CD4-positive, alpha-beta T cell treated with Interferon alpha-2 for 1 hour (primary cell): ENCODE measurements at places on chromosomes 12 and 14.

DNA sequence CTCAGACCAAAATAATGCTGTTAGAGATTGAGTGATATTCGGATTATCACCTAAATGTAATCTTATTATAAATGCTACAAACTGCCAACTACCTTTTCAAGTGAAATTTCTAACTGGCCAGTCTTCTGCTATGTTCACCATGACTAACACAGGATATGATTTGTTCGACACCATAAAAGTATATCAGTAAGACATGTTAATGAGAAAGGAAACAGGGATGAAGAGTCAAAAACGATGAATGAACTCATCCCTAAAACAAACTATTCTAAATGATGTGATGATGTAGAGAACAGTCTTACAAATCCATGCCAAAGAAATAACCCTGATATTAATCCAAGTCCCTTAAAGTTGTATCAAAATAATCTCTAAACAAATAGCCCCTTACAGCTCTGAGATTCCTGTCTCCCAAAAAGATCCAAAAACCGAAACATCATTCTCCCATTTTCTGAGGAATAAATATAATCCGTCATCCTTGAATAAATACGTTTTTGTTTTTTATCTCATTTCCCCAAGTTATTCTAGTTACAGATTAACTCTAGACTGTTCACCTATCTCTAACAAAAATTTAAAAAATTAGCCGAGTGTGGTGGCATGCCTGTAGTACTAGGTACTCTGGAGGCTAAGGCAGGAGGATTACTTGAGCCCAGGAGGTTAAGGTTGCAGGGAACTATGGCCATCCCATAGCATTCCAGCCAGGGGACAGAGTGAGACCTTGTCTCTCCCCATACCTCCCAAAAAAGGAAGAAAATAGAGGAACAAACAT, 9.1 kb downstream of the SCAF11 start:
- DNase-seq: no peak

- DNase-seq: no peak
Observed at GRCh38 chr14:55914771-55915170, 203.4 kb upstream of the PELI2 start.

DNA sequence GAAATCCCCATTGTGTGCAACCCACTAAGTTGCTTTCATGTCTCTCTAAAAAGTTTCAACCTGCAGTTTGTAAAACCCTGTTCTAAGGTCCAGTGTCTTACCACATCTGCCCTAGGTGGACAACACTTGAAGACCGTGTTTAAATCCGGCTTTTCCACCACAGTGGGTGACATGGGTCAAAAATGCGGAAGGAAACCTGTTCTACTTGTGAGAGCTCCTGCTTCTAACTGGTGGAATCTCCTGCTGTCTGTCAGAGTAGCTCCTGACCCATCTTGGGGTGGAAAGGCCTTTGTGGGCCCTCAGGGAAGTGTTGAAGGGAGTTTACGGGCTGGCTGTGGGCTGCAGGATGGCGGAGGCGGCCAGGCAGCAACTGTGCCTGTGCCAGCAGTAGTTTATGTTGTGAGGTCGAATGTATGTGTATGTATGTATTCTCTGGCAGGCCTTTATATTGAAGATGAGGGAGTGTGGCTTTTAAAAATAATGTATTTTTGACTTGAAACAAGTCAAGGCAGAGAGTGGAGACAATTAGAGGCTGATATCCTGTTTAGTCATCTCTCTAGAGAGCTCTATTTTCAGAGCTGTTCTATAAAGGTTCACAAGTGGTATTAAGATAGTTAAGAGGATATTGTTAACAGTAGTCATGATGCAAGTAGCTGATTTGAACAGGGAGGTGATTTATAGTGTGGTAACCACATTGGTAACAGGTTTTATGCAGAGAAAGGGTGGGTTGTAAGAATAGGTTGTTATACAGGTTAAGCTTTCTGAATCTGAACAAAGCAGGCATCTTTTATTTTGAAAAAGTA, 67.0 kb downstream of the PRKCH start:
- peak; percentile 58 for DNase-seq

- no peak for DNase-seq
Observed at GRCh38 chr12:24444634-24445033, 495.2 kb upstream of the SOX5 start.

GRCh38 chr12:62861586-62861985, 73.4 kb downstream of the PPM1H start:
- no peak for DNase-seq

- no peak for DNase-seq
Observed at GRCh38 chr14:39246618-39247017, 12.9 kb downstream of the MIA2 start.

DNA sequence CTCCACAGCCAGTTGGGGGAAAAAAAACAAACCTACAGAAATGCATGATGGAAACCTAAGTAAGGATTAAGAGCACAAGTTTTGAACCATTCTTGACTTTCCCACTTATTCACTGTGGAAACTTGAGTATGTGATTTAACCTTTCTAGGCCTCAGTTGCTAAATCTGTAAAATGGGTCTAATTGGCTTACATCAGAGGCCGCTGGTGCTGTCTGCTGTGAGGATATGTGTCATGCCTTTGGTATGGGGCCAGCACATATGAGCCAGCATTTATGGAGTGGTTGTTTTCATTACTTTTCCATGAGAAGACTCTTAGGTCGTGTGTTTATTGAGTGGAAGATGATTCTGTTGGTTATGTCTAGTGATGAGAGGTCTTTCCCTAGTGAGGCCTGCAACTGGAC, 102.4 kb downstream of the ESR2 start:
- DNase-seq: no peak

DNA sequence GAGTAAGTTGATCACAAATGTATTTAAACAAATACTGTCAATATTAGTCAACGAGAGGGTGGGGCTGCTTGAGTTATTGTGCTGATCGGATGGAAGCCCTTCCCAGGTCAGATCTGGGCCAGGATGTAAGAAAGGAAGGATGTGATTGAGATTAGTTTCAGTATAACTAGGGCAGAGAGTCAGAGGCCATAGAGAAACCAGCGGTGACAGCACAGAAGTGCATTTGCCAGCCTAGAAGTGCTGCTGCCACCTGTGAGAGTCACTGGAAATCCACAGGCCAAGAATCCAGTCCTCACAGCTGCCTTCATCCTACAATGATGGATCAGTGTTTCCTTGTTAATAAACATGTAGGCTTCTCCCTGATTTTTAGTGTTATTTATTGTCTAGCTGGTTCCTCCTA, 9.8 kb upstream of the FERMT2 start:
- peak; percentile 19 for DNase-seq

DNA sequence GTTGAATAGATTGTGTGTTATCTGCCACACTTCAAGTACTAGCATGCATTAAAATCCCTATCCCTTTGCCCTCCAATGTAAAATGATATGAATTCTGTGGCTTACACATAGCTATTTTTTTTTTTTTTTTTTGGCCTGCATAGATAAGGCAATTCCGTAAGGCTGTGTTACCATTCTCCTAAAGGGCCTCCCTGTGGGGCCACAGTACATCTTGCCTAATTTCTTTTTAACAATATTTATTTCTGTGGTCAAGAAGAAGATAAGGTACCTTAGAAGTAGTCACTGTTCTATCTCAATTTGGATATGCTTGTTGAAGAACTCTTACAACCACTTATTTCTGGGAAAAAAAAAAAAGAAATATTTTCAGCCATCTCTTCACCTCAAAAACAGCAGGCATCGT, 19.8 kb downstream of the FLRT2 start:
- no peak for DNase-seq

- no peak for DNase-seq
Observed at GRCh38 chr12:124599074-124599999, 31.9 kb upstream of the NCOR2 start.

DNA sequence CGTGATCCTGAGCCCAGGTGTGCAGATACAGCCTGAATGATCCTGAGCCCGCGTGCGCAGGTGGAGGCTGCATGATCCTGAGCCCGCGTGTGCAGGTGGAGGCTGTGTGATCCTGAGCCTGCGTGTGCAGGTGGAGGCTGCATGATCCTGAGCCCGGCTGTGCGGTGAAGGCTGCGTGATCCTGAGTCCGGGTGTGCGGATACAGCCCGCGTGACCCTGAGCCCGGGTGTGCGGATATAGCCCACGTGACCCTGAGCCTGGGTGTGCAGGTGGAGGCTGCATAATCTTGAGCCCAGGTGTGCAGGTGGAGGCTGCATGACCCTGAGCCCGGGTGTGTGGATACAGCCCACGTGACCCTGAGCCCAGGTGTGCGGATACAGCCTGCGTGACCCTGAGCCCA, 20.3 kb downstream of the BRF1 start:
- no peak for DNase-seq

DNA sequence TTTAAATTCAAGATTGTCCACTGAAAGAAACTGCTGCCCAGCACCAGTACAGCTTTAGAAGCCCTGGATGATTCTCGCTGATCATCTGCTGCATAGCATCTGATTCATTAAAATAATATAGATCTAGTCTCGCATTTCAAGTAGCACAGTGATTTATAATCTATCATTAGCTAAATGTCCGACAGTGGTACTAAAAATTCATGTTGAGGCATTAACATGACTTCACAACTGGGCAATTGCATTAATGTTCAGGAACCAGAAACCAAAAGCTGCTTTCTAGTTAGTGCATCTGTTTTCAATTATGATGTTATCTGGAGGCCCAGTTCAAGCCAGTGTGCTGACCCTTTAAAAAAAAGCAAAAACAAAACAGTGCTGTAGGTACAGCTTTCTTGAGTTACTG, 1987.2 kb upstream of the SEL1L start:
- no peak for DNase-seq

DNA sequence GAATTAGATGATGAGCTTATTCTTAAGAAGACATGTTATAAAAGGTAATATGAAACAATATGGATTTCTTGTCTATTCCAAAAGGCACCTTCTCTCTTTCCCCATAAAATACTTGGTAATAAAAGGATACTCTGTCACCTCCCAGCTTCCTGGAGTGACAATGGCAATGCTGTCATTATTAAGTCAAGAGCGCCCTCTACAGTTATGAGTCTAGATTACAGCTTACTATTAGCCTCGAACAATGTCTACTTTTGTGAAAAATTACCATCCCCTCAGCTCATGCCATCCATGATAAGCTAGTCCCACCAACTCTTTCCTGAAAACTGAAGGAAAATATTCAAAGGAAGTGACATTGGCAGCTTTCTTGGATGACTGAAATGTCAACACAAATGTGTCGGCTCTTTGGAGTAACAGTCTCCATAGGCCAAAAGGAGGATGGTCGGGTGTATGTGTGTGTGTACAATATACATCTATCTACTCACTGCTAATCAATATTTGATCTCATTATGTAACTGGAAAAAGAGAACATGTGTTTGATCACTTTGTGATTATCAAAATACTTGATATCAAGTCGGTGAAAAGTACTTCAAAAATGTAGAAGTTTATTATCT, 48.7 kb upstream of the CDKN3 start:
- peak; percentile 37 for DNase-seq

- DNase-seq: no peak
Observed at GRCh38 chr12:30019366-30020140, 235.8 kb upstream of the TMTC1 start.

- no peak for DNase-seq
Observed at GRCh38 chr14:90649083-90649482, 167.1 kb downstream of the TTC7B start.

DNA sequence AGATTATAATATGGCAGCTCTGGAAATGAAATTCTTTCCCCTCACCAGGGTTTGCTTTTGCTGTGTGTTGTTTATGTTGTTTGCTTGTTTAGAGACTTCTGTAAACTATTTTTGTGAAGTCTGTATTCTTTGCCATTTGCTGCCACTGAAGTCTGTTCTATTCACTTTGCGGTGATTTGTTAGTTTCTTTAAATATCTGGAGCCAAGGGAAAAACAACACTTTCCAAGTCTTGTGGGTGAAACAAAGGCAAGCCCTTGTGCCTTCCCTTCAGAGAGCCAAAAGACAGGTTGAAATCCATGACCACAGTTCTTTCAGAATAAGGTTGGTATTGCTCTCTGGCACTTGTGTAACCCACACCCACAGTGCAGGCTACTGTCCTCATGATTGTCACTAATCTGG, 59.5 kb upstream of the RNU6-7 start:
- no peak for DNase-seq

DNA sequence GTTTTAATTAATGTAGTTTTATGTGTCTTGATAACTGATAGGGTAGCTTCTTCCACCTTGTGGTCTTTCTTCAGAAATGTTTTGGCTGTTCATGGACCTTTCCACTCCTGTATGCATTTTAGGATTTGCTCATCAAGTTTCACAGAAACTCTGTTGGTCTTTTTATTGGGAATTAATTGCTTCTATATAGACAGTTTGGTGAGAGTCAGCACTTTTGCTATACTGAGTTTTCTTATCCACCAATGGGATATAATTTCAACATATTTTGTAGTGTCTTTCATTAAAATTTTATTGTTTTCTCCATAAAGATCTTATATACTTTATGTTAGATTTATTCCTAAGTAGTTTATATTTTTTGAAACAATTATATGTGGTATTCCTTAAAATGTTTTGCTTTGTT, 7.8 kb downstream of the GOLGA5 start:
- no peak for DNase-seq

DNA sequence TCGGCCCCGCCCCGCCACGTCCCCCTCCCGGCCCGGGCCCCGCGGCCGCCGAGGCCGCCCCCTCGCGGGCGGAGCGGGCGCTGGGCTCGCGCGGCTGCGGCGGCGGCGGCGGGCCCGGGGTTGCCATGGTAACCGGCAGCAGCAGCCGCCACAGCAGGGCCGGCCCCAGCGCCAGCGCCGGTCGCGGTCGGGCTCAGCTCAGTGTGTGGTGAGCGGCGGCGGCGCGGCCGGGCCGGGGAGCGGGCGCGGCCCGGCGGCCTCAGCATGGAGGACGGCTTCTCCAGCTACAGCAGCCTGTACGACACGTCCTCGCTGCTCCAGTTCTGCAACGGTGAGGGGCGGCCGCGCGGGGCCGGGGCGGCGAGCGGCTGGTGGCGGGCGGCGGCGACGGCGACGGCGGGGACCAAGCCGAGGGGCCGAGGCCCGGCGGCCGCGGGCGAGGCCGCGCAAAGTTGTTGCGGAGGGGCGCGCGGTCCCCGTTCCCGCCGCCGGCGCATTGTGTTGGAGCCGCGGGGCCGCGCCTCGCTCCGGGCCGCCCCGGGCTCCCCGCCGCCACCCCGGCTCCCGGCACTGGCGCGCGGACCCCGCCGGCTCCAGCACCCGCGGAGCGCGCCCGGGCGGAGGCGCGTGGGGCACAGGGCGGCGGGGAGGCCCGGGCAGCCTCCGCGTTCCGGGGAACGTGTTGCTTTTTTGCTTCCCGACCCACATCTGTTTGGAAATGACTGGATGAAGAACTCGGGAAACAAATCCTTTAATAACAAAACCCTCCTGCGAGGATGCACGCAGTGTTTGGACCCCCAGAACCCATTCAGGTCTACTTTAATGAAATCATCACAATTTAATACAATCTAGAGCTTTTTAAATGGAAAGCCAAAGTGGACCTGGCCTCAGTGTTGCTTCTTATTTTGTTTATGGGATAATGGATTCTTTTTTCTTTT, at the start of gene EML1:
TSS of gene EML1 (plus strand) at position 201 of the 938 bp plus-strand sequence. CDS start at position 265, 64 bp downstream.
- DNase-seq: peak; percentile 83

DNA sequence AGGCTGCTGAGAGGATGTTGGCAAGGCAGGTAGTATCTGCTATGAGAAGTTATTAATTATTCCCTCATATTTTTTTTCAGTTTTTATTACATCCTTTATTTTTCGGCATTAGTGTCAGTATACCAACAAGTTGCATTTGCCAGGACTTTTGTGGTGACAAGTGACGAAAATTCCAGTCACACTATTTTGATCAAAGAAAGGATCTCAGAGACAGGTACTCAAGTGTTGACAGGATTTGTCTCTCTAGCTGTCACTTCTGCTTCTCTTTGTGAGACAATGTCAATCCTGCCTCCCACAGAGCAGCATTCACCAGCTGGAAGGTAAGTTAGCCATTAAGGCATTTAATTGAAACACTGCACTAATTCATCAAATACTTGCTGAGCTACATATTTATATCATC, 18.0 kb upstream of the IFNG start:
- DNase-seq: no peak

- DNase-seq: no peak
Observed at GRCh38 chr14:50977863-50978528, 33.7 kb upstream of the PYGL start.
